ENCODE measurements at places on chromosomes 4 and X.

DNA sequence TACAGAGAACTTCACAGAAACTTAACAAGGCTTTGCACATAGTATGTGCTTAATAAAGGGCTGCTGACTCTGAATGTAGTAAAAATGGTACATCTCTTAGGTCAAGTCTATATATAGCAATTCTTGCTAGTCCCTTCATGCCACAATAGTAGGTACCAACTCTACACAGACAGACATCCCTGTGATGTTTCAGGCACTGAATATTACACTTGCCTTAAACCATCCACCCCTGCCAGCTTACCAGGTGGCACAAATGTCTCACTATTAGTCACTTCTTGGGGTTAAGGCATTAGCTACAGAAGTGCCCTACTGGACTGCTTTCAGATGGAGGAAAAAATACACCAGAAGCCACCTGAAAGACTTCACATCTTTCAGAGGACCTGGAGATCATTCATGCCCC is 86.3 kb upstream of the CITED1 start:
- no peak for DNase-seq

DNA sequence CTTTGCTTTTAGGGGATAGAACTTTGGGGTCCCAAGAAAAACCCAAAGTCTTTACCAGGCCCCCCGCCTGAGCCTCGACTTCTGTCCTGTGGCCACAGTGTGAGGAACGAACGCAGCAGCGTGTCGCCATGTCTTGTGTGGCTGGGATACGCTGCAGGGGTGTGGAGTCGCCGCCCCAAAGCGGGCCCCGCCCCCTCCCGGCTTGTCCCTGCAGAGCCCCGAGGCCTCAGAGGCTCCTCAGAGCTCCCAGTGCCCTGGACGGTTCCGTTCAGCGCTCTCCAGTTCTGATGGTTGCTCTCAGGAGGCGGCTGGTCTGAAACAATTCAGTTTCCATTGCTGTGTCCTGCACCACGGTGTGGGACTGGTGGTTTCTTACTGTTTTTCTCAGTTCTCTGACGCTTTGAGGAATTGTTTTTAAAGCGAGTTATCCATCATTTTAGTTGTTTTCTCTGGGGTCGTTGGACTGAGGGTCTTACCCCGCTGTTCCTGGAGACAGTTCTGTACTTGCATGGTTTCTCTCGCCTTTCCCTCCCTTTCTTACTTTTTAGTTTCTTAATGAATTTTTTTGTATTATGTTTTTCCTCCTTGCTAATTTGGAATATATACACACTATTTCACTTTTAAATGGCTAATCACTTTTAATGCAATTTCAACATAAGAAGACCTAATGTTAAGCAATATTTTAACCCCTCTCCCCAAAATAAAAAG is 1.6 kb upstream of the IDUA start:
- DNase-seq = no peak

GRCh38 chr4:159422019-159422418 is 319.1 kb downstream of the RAPGEF2 start:
- DNase-seq = no peak

DNA sequence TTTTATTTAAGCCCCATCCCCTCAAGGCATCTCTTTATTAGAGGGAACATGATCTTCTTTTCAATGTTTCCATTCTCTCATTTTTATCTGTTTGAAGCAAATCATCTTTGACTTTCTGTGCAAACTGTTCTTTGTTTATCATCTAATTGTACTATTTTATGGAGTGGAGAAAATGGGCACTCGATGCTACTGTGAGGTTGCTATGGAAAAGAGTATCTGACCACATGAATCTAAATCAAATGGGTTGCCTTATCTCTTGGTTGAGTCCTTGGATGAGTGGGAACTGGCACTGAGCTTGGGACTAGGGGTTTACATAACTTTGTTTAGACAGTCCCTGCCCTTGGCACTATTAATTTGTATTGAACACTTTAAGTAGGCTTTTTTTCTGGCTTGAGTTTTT is 9.1 kb downstream of the OCRL start:
- no peak for DNase-seq

GRCh38 chr4:28883211-28883610 is 1837.0 kb upstream of the PCDH7 start:
- no peak for DNase-seq

DNA sequence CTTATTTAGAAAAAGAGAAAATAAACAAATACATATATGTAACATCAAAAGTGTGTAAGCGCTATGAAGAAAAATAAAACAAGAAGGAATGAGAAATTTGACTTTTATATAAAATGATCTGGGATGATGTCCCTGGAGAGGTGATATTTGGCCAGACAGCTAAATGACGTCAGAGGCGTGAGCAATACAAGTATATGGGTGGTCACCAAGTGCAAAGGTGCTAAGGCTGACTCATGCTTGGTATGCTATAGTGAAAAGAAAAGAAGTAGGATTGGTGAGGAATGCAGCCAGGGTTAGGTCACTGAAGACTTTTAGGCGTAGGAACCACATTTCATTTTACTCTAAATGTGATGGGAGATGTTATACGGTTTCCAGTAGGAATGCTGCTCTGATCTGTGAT is 1049.1 kb upstream of the TENM3 start:
- DNase-seq = no peak

- no peak for DNase-seq
These were observed 480.1 kb downstream of the RPA4 start for GRCh38 chrX:97363843-97364242.

GRCh38 chr4:163611784-163612445 is 117.4 kb downstream of the TMA16 start:
- DNase-seq = no peak

- DNase-seq = no peak
These were observed 97.4 kb downstream of the CENPC start for GRCh38 chr4:67447873-67448272.

GRCh38 chrX:124435616-124436015 is 89.3 kb downstream of the SH2D1A start:
- no peak for DNase-seq

- DNase-seq = no peak
These were observed 12.2 kb upstream of the HERC6 start for GRCh38 chr4:88366460-88366859.

DNA sequence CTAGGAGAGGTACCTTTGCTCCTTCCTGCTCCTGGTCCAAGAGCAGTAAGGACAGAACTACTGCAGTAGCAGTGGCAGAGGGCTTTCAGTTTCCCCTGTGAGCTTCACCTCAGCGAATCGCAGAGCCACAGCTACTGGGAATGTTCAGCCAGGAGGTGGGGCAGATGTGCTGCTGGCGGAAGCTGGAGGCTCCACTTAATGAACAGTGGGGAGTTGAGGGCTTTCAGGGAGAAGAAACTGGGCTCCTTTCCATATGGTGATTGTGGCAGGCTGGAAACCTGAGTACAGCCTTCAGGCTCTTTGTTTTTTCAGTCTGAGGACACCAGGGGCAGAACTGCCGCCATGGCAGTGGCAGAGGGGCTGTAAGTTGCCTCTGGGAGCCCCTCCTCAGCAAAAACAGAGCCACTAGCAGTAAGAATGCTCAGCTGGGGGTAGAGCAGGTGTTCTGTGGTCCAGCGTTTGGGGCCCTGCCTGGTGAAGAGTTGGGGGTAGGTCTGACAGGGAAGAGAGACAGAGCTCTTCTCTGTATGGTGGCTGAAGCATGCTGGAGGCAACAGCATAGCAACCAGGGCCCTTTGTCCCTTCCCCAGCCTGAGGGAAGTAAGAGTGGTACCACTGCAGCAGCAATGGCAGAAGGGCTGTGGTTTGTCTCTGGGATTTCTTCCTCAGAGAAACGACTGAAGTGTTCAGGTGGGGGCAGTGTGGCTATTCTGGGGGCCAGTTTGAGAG is 106.0 kb upstream of the GRXCR1 start:
- DNase-seq = no peak

DNA sequence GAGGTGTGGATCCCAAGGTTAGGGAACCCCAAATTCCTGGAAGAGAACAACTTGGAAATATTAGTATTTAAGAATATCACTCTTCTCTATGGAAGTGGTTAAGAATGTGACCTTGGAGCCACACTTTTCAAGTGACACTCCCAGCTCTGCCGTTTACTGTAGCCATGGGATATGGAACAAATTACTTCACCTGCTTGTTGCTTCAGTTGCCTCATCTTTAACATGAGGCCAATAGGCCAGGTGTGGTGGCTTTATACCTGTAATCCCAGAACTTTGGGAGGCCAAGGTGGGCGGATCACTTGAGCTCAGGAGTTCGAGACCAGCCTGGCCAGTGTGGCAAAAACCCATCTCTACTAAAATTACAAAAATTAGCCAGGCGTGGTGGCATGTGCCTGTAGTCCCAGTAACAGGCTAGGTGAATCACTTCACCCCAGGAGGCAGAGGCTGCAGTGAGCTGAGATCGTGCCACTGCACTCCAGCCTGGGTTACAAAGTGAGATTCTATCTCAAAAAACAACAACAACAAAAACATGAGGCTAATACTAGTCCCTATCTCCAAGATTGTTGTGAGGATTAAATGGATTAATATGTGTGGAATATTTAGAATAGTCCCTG is 13.0 kb downstream of the IL13RA1 start:
- DNase-seq = no peak

DNA sequence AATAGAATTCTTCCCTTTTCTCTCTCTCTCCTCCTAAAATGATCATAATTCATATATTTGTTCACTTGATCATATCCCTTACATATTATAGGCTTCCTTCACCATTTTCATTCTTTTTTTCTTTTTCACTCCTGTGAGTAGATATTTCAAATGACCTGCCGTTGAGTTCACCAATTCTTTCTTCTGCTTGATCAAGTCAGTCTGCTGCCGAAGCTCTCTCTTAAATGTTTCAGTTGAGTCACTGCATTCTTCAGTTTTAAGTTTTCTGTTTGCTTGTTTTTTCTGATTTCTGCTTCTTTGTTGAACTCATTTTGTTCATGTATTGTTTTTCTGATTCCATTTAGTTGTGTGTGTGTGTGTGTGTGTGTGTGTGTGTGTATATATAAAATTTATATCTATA is 354.3 kb downstream of the GPAT3 start:
- no peak for DNase-seq

- DNase-seq = no peak
These were observed 85.2 kb downstream of the ANAPC10 start for GRCh38 chr4:145012841-145013240.

DNA sequence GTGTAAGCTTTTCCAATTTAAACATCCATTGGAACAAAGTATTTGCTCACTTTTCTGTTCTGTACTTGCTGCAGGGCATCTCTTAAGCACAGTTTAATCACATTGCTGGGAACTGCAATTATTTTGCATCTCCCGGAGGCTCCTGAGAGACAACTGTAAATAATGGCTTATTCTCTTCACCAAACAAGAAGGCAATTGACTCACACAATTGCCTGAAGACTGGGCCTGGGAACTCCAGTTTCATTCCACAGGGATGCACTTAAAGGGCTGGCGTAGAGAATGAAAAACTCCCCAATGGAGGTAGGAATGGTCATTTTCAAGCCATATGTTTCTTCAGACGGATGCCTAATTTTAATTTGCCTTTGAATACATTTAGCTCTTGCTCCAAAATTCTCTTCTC is 29.5 kb downstream of the TFDP3 start:
- DNase-seq = no peak

GRCh38 chrX:93461060-93461459 is 212.3 kb downstream of the NAP1L3 start:
- DNase-seq = no peak

DNA sequence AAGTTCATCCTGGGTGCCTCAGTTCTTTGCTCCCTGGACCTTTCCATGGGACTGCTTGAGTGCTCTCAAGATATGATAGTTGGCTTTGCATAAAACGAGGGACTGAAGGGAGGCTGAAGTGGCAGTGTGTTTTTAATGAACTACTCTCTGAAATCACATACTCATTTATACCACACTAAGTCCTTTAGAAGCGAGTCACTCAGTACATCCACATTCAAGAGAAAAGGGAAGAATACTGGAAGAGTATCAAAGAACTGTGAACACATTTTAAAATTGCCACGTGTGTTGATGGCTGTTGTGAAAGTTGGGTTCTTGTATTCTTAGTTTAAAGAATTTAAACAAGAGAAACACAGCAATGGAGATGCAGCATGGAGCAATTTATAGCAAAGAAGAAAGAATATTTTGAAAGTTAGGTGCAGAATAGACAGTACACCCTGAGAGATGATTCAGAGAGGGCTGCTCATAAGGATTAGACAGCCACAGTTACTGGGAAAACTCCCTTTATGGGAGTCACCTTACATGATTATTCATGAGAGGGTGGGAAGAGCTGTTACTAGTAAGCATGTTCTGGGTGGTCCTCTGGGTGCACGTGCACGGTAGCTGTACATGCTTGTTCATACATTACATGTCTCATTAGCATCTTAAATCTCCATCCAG is 380.7 kb downstream of the ADGRL3 start:
- no peak for DNase-seq

GRCh38 chr4:145822181-145822580 is 116.4 kb downstream of the ZNF827 start:
- DNase-seq = no peak

GRCh38 chr4:56626420-56626819 is 54.7 kb downstream of the HOPX start:
- no peak for DNase-seq

GRCh38 chrX:129360175-129360574 is 163.1 kb downstream of the SMARCA1 start:
- DNase-seq = no peak

- no peak for DNase-seq
These were observed 124.0 kb downstream of the TENM3 start for GRCh38 chr4:182367153-182367552.

DNA sequence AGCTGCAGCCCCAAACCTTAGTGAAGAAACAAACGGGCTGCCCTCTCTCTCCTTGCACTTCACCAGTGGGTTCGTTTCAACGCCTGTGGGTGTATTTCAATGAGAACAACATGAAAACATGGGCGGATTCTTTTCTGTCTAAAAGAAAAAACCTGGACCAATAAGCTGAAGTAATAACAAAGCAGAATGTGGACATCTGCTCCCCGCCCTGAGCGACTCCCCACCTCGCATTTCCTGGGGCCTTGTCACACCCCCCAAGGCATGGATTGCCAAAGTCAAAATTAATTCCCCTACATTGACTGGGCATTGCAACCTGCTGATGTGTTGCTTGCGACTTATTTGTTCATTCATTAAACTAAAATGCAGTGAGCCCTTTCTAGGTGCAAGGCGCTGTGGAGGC is 142.9 kb downstream of the BCOR start:
- no peak for DNase-seq

DNA sequence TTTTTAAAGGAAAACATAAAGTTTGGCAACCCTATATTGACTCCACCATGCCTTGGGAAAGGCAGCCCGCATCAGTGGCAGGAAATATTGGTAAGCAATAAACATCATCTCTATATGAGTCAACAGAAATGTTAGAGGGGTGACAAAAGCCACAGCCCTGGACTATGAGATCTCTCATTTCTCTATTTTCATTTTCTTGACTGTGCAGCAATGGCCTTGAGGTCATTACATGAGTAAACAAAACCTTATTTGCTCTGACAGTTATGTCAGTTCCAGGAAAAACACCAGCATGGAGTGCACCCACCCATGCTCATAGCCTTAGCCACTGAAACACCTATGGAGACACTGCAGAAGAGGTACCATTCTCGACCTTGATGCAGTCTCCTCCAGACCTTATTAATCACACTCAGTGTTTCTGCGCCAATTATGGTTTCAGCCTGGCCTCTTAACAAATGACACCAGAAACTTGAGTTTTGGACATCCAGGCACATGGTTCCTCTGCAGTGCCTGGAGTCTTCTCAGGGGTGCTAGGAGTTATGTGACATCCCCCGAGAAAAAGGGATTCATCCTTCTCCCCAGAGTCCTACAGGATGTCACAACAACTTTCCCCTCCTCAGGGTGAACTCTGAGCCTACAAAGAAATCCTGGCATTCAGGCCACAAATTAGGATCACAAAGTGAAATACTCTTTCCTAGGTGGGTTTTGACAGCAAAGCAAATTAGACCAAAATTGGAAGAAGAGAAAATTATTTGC is 16.0 kb upstream of the HPGD start:
- DNase-seq = no peak

Measured in cerebellar nuclear complex (tissue), 1 donor.